CD4-positive, alpha-beta T cell treated with Interleukin-1 beta for 1 hour (primary cell): ENCODE measurements at places on chromosomes 2 and 18.

DNA sequence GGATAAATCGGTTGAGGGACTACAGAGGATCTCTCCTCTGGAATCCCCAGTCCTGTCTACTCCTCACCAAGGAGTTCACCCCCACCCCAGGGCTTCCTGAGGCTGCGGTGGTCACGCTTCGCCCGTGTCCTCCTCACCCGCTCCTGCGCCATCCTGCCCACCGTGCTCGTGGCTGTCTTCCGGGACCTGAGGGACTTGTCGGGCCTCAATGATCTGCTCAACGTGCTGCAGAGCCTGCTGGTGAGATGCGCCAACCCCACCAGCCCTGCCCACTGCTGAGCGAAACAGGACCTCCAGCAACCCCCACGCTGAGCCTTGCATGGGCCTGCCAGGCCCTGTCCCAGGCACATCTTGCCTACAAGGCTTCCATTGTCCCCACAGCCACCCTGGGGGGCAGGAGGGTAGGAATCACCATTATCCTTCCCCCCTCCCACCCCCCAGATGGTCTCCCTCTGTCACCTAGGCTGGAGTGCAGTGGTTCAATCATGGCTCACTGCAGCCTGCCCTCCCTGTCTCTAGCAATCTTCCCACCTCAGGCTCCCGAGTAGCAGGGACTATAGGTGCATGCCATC, 6.7 kb upstream of the CTDSP1 start:
- DNase-seq = no peak

DNA sequence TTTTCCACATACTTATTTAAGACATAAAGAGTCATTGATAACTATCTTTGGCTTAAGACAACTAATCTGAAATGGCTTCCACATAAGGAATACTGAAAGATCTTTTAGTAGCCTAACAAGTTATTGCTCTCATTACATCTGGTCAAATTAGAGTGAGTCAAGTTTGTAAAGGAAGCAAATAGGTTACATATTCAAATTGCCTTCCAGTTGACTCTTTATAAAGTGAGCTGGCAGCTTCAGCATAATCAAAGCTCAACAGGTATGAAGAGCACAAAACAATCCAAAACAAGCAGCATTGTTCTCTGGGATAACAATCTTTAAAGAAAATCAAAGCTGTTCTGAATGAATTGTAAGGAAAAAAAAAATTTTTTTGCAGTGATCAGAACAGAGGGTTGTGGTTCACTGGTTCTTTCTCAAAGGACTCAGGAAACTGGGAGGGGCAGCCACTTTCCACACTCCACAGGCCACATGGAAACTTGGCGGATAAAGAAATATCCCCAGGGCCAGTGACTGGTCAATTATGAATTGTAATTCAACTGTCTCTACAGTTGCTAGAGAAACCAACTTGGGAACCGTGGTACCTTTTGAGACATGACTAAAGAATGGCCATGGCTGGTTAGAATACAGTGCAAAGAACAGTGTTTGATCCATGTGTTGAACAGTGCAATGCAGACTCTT, 369.3 kb upstream of the KCNH7 start:
- DNase-seq = no peak

GRCh38 chr18:35038881-35039491, 2.2 kb upstream of the MAPRE2 start:
- peak; percentile 12 for DNase-seq

DNA sequence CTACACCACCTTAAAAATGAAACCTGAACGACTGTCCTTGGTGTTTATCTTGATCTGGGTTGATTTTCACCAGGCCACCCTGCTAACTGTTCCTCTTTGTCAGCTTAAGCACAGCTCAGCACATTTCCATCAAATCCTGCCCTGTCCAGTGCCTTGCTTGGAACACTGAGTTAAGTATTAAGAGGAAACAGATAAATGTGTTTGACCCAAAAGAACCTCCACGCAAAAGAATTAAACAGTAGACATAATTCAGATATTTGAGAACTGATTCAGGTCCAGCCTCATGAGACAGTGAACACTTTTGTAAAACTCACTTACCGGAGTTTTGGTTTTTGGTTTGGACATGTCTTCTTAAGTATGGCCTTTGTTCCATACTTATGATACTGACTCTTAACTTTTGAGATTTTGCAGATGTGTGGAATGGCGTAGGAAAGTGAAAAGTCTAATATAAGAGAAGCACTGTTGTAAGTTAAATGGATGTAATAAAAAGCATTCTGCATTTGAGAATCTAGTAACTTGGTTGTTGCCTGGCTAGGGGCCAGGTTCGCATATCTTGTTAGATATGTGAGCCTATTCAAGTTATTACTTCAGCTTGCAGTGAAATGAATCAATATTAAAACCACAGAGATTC, 88.9 kb upstream of the SERPINE2 start:
- no peak for DNase-seq

DNA sequence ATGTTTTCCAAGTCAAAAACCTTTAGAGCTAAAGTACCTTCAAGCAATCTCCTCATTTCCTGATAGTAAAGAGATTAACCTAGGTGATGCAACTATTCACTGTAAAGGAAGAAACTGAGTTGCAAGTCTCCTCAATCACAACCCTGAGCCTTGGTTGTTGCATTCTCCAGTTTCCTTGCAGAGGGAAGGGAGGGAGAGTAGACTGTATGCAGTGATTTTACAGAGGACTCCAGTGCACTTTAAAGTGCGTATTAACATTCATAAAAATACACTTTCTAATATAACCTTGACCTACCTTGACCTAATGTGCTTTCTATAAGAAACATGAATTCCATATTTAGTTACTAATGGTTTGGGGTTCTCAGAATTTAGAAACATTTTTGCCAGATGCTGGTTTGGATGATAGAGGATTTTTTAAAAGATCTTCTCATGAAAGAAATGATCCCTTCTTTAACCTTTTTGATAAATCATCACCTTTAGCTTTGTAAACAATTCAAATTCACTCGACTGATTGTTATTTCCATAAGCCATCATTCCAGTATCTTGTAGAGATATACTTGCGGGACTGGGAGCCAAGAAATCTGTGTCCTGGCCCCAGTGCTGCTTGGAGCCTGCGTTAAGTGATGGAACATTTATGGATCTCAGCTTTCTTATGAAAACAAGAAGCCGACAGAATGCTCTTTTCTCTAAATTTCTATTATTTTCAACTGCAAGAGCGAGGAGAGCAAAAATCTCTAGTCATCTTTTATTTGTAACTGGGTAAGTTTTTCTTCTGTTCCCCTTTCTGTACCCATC, 228.3 kb downstream of the ZNF521 start:
- DNase-seq = no peak

DNA sequence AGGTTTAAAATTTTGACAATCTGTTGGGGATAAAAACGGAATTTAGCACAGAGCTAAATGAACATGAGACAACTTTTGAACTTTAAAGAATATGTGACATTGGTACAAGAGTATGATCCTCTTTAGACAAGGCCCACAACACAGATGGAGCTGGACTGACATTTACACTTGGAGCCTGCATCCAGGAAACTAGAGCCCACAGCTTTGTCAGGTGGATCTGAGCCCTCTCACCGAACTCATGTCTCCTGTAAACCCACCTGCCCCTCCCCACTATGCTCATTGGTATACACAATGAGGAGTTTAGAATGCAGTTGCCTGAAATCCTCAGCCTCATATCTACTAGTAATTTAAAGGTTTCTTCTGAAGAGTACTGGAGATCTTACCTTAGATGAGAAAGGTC, 22.1 kb upstream of the ACAA2 start:
- DNase-seq = no peak

DNA sequence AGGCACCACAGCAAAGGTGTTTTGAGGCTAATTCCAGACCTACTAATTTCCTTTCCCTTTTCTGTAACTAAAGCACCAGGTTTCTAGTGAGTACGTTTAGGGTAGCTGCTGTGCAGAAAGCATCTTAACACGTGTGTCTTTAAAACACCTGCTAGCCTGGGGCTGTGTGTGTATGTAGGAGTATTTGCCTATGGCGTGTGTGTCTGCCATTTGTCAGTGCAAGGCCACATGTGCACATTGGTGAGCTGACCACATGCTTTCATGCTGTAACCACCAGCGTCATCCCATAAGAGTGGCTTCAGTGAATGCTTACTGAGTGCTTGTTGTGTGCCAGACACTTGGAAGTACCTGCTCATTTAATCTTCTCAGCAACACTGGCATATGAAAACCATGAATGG, 241.6 kb downstream of the SEPTIN10 start:
- no peak for DNase-seq

GRCh38 chr2:32264422-32265105, at the start of gene NLRC4:
TSS of gene NLRC4 (minus strand) at chr2:32264886. CDS start at chr2:32256775, 8,111 bp downstream.
- no peak for DNase-seq

DNA sequence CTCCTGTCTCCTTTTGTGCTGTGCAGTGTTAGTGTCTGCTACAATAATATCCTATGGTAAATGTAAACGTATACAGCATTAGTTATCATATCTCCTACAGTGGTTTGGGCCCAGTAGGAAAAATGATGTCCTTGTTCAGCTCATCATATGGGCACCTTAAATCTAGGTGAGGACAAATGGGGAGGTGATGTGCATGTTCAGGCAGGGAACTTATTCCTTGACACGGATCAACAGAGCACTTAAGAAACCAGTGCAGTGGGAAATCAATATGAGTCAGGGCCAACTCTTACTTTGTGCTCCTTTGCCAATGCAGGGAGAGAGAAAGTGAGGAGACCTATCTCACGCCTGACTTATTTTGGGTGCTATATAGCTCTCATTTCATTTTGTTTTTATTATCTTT, 76.4 kb downstream of the KLHL14 start:
- DNase-seq = no peak

GRCh38 chr2:25825238-25825637, 53.0 kb downstream of the ASXL2 start:
- DNase-seq = peak; percentile 13

GRCh38 chr2:190791976-190792575, 88.5 kb upstream of the GLS start:
- DNase-seq = no peak

DNA sequence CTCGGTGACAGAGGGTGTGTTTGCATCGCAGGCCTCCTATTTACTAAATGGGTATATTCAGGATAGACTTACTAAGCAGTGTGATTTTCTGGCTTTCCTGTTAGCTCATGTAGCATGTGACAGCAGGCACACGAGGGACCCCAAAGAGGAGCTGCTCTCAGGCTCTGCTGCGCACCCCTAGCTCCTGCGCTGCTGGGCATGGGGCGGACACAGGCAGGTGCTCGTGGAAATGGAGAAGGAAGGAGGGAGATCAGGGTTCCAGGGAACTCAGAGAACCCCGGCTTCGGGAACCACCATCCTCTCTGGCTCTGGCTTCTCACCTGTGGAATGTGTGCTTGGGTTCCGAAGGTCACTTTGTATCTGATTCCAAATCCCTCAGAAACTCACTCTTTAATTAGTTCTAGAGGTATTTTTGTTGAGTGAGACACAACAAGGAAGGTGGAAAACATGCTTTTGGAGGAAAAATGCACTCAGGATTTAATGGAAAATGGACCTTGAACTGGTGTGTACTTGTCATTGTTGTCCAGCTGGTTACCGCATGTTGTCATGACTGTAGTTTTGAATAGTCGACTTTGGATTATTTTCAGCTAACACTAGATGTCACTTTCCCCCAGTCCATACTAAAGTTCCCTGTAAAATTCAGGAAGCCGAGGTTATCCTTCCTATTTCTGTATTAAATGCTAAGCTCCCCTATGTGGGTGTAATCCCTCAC, 3.5 kb downstream of the SNTG2 start:
- no peak for DNase-seq

DNA sequence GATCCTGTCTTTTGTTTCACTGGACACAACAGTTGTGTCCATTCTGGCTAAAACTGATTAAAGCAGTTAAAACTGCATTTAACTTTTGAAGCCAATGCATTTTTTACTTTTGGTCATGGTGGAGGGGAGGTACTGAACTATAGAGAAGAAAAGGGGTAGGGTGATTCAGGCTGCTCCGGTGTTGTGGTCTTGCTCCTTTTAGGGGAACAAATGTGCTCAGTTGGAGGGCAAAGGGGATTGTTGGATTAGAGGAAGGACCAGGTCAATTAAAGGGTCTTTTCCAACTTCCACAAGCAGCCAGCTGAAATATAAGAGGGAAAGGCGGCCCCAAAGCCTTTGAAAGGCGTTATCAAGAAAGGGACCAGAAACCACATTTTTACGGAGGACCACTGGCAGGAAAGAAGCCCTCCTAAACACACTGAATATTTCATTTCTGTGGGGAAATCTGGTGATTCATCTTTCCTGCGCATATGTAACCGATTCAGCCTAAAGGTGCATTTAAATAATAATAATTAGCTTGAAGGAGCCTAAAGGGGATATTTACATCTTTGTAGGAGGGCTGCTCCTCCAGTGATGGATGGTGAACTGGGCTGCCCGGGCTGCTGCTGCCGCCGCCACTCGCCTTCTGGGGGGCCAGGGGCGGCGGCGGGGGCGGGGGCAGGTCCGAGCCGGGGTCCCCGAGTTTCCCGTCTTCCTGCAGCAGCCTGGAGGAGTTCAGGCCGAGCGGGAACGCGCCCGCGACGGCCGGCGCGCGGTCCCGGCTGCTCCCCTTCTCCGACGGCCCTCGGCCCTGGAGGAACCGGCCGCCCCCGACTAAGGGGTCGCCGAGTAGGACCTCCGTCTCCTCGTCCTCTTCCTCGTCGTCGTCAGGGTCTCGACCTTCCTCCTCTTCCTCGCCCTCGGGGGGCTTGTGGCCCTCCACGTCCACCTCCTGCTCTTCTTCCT, 5.2 kb downstream of the SKOR2 start:
- no peak for DNase-seq

- DNase-seq = no peak
Measured at GRCh38 chr2:182228073-182228473, 198.8 kb downstream of the PDE1A start.

DNA sequence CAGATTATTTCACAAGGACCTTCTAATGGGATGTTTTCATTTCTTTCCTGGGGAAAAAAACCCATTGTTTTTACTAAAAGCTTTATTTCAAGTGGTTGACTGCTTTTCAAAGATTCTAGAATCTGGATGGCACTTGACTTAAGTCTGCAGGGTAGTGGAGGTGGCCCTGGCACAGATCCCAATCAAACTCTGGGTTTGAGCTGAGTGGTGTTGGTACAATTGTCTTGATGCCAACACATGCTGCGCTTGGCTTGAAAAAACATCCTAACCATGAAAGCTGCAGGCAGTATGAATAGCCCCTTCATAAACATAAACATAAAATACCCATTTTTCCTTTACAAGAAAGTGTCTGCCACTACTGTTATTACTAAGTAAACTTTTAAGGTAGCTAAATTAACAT, 3.6 kb downstream of the PAPOLG start:
- DNase-seq = no peak

- DNase-seq = no peak
Measured at GRCh38 chr2:69253611-69254301, 133.3 kb downstream of the GFPT1 start.

DNA sequence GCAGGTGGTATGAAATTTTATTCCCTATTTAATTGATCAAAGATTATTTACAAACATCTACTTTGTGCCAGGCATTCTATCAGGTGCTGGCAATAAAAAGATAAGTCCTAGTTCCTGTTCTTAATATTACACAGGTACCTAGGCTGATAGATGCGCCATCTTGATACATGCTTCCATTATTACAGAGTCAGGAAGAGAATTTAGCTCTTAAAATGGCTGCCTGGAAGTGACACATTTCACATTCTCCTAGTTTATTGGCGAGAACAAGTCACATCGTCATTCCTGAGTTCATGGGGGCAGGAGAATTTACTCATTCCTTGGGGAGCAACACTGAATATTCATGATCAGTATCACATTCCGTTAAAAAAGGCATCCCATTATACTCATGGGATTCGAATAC, 1.1 kb upstream of the DARS1 start:
- DNase-seq = no peak
